Activated T-cell treated with anti-CD3 and anti-CD28 coated beads for 1 hour (primary cell): ENCODE measurements at places on chromosomes 2 and 18.

GRCh38 chr18:66833646-66834045, 229.8 kb upstream of the CDH19 start:
- DNase-seq = no peak

GRCh38 chr2:58870704-58871103, 629.6 kb upstream of the FANCL start:
- DNase-seq = no peak

- no peak for DNase-seq
These were observed 67.8 kb downstream of the MERTK start for GRCh38 chr2:111966241-111966640.

- DNase-seq = no peak
These were observed 93.3 kb upstream of the CDC42EP3 start for GRCh38 chr2:37764739-37765138.

- no peak for DNase-seq
These were observed 22.7 kb downstream of the ALPK2 start for GRCh38 chr18:58606236-58606635.

GRCh38 chr2:19476327-19476726, 117.9 kb upstream of the OSR1 start:
- DNase-seq = no peak

DNA sequence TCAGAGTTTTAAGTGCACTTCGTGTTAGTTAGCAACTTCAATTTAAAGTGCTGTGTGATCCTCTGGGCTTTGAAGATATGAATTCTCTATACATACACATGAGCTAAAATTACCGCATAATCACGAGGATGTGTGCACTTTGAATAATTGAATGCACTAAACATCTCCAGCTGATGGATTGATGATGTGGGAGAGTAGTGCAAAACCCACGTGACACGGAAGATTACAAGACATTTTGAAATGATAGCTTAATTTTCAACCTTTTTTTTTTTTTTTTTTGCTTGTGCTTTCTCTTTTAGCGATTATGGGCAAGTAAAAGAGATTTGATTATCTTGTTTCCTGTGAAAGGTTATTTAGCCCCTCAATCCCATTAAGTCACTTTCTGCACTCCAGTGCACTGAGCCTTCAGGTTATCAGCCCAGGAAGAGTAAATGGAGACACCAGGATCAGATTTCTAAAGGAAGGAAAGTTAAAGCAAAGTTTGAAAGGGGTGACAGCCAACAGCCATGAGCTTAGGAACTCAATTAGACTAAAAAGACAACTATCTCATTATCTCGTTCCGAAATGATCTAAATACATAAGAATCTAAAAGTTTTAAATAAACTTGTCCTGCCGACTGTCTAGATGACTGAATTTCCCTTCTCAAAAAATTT, 81.6 kb downstream of the CDK15 start:
- no peak for DNase-seq

GRCh38 chr2:54394392-54394791, 61.7 kb upstream of the SPTBN1 start:
- DNase-seq = no peak

GRCh38 chr2:238084761-238085160, 15.4 kb upstream of the ESPNL start:
- no peak for DNase-seq

DNA sequence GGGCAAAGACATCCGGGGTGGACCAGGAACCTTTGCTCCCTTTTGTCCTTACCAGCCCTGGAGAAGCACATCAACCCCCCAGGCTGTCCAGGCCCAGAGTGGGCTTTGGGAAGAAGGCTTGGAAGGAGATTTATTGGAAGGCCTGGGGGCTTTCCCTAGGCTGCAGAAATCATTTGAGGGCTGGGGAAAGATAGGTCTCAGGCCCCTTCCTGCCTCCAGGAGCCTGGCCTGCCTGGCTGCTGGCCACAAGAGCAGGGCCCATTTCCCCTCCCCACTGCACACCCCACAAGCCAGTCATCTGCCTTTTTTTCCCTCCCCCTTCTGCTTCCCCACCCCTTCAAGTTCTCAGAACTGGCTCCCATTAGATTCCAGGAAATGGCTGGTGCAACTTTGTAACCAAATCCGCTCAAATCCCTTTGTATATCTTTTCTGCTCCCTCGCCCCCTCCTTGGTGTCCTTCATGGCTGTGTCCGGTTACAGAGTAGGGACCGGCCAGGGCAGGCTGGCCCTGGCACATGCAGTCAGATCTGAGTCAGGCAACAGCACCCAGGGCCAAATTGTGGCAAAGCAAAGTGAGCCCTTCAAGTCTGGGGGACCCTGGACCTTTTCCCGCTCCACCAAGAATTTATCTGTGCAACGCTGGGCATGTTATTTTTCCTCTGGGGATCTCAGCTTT, 20.8 kb upstream of the TNP1 start:
- no peak for DNase-seq

GRCh38 chr2:172968061-172968469, 107.6 kb upstream of the MAP3K20 start:
- no peak for DNase-seq

- DNase-seq = no peak
These were observed 17.1 kb upstream of the ZNF236 start for GRCh38 chr18:76805221-76805620.

GRCh38 chr2:54497763-54498680, 41.9 kb downstream of the SPTBN1 start:
- DNase-seq = no peak

DNA sequence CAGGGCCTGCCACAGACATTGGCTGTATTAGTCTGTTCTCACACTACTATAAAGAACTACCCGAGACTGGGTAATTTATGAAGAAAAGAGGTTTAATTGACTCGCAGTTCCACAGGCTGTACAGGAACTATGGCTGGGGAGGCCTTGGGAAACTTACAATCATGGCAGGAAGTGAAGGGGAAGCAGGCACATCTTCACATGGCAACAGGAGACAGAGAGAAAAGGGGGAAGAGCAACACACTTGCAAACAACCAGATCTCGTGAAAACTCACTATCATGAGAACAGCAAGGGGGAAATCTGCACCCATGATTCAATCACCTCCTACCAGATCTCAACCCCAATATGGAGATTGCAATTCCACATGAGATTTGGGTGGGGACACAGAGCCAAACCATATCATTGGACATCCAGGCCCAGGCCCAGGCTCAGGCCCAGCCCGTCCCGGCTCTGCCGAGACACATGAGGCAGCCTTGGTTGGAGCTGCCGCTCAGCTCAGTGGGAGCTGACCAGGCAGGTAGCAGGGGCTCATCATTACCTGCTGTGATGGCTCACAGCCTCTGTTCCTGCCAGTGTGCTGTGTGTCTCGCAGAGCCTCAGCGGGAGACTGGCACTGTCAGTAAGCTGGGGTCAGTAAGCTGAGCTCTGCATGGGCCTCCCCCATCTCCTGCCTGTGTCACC, 8.6 kb upstream of the RALB start:
- no peak for DNase-seq

DNA sequence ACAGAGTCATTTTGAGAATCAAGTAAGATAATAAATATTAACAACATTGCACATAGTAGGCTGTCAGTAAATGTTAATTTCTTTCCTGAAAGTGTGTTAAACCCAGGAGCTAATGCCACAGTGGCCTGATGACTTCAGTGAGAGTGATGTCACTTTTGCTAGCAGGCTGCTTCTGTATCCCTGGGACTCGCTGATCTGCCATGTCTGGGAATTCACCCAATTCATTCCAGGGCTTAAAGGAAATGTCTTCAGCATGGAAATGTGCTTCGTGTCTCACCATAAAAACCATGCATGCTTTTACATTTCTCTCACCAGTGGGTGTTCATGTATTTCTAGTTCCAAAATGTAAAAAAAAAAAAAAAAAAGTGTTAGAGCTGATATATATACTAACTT, 56.8 kb upstream of the MAPRE3 start:
- DNase-seq = no peak

- DNase-seq = no peak
These were observed 1.9 kb downstream of the TCF7L1 start for GRCh38 chr2:85134896-85135659.

GRCh38 chr2:157421331-157421944, 22.5 kb downstream of the CYTIP start:
- no peak for DNase-seq

DNA sequence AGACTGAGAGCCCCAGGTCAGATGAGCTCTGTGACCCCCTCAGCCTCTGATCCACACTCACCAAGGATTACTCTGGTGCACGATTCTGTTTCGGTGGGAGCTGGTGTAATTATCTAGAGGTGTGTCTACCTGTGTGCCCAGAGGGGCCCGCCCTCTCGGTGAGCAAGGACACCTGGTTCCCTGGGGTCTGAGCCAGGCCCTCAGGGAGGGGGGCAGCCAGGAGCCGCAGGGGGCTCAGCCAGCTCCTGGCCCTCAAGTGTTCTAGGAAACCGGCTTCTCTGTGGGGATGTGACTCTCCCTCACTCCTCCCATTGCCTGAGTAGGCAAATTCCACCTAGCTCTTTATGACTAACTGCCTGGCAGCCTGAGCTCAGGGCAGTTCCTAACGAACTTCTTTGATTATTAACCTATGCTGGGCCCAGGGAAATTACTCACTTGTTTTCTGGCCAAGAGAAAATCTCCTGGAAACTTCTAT, 17.4 kb downstream of the AGAP1 start:
- DNase-seq = no peak

DNA sequence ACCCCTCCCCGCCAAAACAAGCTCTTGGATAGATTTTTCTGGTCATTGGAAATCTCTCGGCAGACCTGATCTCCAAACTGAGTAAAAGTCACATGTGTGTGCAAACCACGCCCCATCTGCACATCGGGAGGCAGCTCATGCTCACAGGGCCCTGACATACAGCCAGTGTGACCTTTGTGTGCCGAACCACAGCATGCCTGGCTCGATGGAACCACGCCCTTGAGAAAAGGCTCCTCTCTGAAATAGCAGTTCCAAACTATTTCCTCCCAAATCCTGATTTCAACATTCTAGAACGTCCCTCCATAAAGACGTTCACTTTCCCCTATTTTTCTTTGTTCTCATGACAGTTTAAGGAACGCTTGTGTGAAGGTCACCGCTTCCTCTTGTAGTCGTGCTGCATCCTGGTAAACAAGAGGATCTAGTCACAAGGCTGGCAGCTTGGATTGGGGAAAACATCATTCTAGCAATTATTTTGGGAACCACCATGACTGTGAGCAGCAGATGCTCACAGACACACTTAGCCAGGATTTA, 59.3 kb upstream of the MAP4K4 start:
- no peak for DNase-seq

DNA sequence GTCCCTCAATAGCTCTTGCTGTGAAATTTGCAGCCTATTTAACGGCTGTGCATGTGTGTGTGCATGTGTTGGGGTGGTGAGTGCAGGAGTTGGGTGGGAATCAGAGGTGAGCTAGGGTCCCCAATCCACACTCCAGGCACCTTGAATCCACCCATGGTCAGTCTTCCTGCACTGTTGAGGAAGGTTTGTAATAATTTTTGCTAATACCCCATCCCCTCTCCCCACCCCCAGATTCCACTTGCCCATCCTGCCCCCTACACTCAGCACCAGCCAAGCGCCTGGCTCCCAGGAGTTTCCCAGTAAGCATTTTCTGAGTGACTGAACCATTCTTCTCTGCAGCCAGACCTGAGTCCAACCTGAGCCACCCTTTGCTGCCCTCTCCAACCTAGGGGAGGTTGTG, 208.4 kb upstream of the RAB12 start:
- DNase-seq = no peak

DNA sequence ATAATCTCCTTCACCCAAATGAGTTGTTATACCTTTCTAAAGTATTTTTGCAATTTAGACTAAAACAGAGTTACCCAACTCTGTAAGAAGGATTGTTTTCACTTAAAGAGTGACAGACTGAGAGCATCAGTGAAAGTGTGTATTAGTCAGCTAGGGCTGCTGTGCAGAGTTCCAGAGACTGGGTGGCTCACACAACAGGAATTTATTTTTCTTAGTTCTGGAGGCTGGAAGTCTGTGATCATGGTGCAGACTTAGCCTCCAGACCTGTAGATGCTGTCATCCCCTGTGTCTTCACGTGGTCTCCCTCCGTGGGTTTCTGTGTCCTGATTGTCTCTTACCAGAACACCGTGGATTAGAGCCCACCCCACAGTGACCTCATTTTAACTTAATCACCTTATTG, 40.0 kb downstream of the BCL2L11 start:
- DNase-seq = no peak

- no peak for DNase-seq
These were observed 38.9 kb downstream of the DNMT3A start for GRCh38 chr2:25302758-25303375.

- no peak for DNase-seq
These were observed 71.3 kb downstream of the PPP1R1C start for GRCh38 chr2:182057002-182057401.

DNA sequence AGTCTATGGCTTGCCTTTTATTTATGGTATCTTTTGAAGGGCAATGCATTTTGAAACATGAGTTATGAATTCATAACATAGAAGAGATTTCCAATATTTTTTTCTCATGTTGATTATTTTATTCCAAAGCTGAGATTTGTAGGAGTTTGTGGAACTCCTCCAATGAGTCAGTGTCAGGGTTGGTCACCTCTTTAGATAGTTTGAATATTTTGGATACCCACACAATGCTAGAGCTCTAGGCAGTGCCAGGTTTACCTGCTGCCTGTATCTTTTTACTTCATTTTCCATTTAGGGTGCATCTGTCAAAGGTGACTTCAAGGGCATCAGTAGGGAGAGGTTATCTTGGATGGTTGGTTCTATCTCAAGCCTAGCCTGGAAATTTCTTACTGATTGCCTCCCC, 152.7 kb downstream of the CERS6 start:
- DNase-seq = no peak

DNA sequence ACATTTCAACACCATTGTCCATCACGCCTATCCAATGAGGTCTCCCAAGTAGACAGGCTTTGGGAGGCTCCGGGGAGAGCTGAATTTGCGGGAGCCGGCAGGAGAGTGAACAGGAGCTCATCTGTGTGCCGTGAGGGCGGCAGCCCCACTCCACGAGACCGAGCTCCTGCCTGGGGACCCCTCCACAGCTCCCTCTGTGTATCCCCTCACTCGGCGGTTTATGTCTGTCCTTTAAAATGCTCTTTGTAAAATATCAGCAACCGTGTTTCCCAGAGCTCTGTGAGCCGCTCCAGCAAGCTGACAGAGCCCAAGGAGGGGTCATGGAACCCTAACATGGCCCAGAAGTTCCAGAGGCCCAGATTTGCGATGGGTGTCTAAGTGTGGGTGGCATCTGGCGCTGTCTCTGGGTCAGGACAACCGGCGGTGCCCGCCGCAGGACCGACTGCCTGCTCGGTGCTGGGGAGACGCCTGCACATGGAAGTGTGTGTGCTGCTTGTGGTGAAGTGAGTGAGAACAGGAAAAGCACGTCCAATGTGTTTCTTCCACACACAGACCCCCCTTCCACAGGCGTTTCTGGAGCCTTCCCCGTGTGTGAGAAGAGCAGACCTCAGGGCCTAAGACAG, 34.8 kb downstream of the SLC66A2 start:
- DNase-seq = no peak

DNA sequence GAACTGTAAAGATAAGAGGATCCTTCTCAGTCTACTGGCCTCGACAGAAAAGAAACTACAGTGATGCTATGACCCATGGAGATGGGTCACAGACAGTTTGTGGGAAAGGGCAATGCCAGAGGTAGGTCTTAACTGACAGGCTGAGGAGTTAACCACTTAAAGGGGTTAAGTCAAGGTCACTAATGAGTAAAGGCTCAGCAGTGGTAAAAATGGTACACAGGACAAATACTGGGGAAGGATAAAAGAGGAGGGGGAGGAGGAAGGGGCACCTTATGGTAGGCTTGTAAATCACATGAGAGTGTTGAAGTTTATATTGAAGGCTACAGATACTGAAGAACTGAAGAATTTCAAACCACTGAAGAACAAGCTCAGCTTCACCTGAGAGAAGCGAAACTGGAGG, 9.9 kb downstream of the IER3IP1 start:
- DNase-seq = no peak
